ENCODE measurements at places on chromosomes 11 and 22.

DNA sequence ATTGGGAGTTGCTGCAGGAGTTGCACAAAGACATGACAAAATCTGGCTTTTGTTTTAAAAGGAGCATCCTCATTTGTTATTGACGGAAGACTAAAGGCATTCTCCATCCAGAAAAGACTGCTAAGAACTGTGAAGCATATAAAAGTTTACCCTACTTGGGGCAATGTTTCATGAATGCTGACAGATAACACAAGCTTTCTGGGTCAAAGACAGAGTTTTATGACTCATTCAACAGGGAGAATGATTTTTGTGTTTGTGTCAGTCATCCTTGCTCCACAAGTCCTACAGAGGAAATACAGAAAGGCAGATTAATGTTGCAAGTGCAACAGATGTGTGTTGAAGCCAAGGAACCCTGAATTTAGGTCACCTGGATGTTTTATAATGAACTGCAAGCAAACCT, 2.5 kb downstream of the GLYATL1 start:
- DNase-seq = no peak

DNA sequence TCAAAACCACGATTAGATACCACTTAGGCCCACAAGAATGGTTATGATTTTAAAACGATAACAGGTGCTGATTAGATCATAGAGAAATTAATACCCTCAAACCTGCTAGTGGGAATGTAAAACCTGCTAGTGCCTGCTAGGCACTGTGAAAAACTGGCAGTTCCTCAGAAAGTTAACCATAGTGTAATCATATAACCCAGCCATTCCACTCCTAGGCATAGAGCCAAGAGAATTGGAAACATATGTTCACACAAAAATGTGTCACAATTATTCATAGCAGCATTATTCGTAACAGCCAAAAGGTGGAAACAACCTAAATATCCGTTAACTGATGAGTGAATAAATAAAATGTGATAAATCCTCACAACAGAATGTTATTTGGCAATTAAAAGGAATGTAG, 122.2 kb upstream of the SYN3 start:
- peak; percentile 3 for DNase-seq

DNA sequence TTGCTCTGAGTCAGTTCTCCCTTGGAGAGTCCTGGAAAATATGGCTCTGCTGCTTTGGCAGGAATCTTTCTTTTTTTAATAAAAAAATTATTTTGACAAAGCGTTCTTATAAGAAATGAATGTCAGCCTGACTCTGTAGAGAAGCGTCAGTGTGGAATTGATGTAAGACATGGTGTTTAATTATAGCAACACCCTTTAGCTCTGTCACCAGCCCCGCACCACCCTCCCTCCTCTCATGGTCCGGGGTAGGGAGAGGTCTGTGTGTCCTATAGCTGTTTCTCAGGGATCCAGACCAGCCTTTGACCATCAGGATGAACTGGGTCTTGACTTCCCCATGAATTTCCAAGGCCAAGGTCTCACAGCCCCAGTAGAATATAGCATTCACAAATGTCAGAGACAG, 120.6 kb downstream of the CHST1 start:
- DNase-seq = no peak

DNA sequence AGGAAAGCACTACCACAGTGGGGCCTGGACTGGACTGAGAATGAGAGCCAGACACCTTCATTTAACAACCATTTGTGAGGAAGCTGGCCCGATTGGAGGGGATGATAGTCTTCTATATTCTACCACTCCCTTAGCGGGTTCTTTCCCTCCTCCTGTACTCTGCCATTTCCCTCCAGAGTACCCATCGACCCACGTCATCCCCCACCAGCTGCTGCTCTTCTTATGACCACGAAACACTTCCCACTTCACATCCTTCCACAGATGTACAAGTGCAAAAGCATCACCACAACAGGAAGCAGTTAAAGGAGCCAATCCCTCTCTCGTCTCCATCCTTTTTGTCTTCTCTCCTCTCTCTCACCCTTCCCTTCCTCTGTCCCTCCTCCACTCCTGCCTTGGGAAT, 18.0 kb upstream of the UBASH3B start:
- no peak for DNase-seq

GRCh38 chr11:134488913-134489312, 76.9 kb upstream of the B3GAT1 start:
- DNase-seq = no peak

DNA sequence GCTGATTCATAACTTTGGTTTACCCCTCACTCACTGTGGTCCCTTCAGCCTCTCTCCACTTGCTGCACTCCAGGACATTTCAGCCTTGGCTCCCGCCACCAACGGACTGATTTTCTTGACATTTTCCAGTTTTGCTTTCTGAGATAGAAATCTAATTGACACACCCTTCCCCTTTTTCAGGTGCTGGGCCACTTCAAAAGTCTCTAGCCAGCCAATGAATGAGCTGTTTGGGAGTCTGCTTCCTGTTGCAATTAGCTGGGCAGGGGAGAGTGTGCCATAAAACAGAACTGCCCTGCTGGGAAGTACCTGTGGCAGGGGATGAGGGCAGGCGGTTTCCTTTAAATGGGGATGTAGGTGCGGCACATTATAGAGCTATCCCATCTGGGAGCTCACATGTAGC, 21.1 kb upstream of the PLET1 start:
- DNase-seq = no peak

- DNase-seq = no peak
Observed at GRCh38 chr22:17370026-17370765, 936 bp downstream of the CECR2 start.

- DNase-seq = peak; percentile 34
Observed at GRCh38 chr11:58616594-58616993, 5.9 kb upstream of the CNTF start.

GRCh38 chr22:49934160-49934890, 15.9 kb downstream of the CRELD2 start:
- no peak for DNase-seq

DNA sequence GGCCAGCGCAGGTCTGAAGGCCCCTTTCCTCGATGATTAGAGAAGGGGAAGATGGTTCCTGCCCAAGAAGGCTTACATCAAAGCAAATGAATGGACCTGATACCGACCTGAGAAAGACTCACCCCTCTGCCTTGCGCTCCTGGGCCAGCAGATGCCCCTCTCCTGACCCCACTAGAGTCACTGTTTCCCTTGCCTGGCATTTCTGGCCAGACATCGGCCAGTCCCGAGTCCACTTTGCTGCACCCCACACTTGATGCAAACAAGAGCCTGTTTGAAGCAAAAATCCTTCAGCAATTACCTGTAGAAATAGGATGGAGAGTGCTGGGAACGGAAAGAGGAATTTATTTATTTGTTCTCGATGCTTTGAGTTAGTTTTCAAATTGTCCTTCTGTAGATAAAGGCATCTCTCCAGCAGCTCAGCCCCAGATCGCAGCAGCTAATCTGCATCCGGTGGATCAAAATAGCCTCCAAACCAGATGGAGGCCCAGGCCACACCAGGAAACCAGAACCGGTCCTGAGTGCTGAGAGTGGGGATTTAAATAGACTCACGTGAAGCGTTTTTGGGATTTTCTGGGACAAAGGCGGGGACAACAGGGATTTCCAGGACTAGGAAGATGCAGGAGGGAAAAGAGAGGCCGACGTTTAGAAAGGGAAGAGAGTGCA, 148.6 kb downstream of the TRIM29 start:
- DNase-seq = no peak

Data from amniotic stem cell (primary cell).